ENCODE measurements at places on chromosomes 7 and 10.

- DNase-seq, result no peak
Measured at GRCh38 chr7:1738511-1738910, 68.4 kb downstream of the ELFN1 start.

- DNase-seq, result no peak
Measured at GRCh38 chr10:96453856-96454583, 59.7 kb downstream of the TLL2 start.

DNA sequence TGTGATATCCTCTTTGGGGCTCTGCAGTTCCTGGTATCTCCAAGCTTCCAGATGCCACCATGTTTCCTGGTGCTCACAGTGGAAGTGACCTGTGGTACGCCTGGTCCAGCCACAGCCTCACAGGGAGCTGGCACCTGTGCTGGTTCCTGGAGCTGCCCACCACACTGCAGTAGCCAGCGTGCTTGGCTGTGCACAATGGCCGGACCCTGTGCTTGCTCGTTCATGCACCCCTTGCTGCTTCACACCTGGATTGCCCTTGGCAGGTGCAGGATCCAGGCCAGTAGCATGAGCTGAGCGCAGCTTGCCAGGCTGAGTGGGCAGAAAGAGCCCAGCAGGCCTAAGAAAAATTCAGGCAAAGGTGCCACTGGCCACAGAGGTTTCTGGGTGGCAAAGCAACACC is 11.4 kb upstream of the ECHDC3 start:
- no peak for DNase-seq

GRCh38 chr10:52451817-52452216 is 137.7 kb downstream of the DKK1 start:
- no peak for DNase-seq

GRCh38 chr10:4748491-4749270 is 77.3 kb upstream of the AKR1E2 start:
- no peak for DNase-seq

DNA sequence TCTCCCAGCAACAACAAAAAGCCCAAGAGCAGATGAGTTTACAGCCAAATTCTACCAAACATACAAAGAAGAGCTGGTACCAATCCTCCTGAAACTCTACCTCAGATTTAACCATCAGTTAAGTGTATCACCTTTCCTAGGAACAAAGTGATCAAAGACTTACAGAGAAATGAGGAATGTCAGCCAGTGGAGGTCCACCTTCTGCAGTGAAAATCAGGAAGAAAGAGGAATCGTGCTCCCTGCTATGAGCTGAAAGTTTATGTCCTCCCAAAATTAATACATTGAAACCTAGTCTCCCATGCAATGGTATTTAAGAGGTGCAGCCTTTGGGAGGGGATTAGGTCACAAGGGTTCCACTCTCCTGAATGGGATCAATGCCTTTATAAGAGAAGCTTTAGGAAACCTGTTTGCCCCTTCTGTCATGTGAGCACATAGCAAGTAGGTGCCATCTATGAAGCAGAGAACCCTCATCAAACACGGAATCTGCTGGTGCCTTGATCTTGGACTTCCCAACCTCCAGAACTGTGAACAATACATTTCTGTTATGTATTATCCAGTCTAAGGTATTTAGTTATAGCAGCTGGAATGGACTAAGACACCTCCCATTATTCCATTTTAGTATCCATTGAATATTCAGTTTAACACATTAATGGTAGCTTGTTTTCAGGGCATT is 139.0 kb upstream of the FZD8 start:
- DNase-seq, result no peak

DNA sequence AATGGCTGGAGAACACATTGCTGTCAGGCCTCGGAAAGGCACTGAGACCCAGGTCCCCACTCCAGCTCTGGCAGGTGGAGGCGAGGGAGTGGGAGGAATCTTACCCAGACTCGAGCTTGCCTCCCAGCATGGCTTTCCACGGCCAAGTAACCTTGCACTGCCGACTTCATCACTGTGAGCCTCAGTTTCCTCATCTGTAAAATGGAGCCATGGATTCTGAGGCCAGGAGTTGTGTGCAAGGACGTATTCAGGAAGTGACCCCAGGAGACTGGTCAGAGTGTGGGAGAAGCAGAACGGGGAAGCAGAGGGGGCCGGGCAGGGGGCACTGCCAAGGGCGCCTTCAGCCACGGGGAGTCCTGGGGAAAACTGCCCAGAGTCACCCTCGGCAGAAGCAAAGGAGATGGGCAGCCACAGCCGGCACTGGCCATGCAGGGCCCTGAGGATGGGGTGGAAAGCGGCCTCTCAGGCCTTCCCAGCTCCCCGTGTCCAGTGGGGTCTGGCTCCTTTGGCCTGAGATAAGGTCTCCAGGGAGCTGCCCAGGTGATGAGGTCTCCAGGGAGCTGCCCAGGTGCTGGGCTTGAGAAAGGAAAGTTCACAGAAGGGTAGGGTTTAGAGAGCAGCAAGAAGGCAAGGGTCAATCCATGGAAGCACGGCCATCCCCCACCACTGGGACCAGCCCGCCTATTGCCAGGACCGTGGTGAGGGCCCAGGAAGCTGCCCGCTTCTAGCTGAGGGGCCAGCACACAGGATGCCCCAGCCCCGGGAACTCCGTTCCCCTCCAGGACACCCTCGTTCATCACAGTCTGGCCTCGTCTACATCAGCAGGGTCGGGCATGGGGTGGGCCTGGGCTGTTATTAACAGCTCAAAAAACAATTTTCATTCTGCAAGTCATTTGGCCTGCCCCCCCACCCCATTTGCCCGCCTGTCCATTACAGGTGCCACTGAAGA is 34.3 kb upstream of the EN2 start:
- DNase-seq, result no peak

- no peak for DNase-seq
Measured at GRCh38 chr10:71790749-71791440, 17.6 kb upstream of the VSIR start.

GRCh38 chr7:134452991-134453473 is 5.9 kb downstream of the AKR1B1 start:
- DNase-seq, result no peak

DNA sequence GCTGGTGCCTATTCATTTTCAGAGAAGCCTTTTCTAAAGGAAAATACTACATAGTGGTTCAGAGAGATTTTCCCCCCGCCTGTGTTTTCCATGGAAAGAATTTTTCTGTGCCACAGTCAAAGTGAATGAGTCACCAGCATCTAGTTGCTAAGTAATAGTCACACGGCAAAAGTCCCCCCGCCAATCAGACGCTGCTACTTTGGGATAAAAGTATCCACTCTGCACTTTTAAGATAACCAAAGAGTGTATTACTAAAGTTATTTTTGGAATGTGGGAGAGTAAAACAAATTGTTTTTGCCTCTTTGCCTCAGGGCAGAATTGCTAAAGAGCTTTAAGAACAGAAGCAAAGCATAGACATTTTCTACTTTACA is 23.5 kb downstream of the ABLIM1 start:
- DNase-seq, result no peak

DNA sequence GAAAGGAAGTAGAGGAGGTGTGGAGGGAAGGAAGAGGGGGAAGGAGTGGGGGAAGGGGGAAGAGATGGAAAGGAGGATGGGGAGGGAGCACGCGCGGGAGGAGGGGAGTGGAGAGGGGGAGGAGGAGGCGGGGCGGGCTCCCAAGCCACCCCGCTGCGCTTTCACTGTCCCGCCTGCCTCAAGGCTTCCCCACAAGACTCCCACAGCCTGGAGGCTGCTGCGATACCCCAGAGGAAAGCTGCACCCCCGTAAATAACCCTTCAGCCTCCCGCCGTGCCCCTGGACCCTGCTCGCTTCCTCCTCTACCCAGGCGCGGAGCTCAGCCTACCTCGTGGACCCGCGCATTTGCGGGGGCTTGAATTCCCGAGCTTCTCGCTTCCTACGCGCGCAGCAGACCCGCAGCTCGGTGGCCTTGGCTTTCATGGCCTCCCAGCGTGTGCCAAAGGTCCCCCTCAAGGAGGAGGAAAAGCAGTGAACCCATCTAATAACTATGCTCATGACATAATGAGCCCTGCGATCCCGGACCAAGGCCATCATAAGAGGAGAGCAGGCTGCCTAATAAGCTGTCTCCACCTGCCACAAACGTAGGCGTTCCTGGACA is at the start of gene C10orf67:
TSS of gene C10orf67 (minus strand) at position 557 of the 601 bp plus-strand sequence. CDS start at position 534, 23 bp downstream.
- no peak for DNase-seq

DNA sequence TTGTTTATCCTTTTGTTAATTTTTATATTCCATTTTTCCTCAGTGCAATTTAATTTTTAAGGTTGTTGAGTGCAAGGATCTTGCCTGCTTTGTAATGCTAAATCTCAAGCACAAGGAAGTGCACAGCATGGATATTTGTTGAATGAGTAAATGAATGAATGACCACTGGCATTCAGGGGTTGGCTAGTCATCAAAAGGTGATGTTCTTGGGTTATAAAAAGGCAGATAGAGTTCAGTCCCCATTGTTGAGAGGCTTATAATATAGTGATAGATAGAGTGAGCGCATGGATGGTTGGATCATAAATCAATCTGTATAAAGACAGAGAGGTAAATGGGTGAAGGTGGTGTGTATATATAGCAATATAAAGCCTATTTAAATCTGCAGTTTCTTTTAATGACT is 193.2 kb upstream of the KLF6 start:
- no peak for DNase-seq

DNA sequence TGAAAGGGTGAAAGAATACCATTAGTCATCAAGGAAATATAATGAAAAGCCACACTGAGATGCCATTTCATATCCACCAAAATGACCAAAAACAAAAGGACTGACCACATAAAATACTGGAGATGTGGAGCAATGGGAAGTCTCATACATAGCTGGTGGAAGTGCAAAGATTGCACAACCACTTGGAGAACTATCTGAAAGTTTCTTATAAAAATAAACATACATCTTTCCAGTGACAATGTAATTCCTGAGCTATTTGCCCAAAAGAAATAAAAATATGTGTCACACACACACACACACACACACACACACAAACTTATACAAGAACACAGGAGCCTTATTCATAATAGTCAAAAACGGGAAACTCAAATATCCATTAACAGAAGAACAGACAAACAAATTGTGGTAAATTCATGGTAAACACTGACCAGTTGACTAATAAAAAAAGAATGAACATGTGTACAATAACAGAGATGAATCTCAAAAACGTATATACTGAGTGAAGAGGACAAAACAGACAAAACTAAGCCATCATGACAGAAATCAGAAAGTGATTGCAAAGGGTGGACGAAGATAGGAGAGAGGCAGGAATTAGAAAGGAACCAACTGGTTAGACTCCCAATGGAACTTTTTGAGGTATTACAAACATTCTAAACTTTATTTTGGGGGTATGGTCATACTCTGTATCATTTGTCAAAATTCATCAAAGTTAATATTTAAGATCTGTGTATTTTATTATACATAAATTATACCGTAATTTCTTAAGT is 21.5 kb downstream of the WASL start:
- peak; percentile 46 for DNase-seq

DNA sequence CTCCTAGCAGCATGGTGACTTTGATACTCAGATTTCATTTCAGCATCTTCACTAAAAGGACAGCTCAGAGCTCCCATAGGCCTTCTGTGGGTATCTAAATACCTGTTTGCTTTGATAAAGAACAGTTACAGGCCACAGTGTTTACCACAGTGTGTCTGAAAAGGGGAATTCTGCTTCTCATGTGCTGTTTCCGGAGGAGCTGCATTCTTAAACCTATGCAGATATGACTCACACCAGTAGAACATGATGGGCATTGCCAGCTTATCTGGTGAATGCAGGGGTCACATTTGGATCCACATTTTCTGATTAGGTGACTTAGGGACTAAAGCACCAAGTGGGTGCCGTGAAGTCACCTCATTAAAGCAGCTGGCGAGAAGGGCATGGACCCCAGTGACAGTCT is 52.6 kb downstream of the TRRAP start:
- no peak for DNase-seq

GRCh38 chr10:44424298-44424697 is 39.4 kb upstream of the CXCL12 start:
- DNase-seq, result no peak

- DNase-seq, result no peak
Measured at GRCh38 chr7:28166982-28167715, 13.4 kb downstream of the JAZF1 start.

GRCh38 chr7:127586346-127586745 is 950 bp upstream of the GCC1 start:
- DNase-seq, result no peak

- DNase-seq, result peak; percentile 10
Measured at GRCh38 chr7:66013938-66014337, 31.9 kb upstream of the GUSB start.

- DNase-seq, result no peak
Measured at GRCh38 chr7:144812379-144813283, 23.2 kb downstream of the TPK1 start.

DNA sequence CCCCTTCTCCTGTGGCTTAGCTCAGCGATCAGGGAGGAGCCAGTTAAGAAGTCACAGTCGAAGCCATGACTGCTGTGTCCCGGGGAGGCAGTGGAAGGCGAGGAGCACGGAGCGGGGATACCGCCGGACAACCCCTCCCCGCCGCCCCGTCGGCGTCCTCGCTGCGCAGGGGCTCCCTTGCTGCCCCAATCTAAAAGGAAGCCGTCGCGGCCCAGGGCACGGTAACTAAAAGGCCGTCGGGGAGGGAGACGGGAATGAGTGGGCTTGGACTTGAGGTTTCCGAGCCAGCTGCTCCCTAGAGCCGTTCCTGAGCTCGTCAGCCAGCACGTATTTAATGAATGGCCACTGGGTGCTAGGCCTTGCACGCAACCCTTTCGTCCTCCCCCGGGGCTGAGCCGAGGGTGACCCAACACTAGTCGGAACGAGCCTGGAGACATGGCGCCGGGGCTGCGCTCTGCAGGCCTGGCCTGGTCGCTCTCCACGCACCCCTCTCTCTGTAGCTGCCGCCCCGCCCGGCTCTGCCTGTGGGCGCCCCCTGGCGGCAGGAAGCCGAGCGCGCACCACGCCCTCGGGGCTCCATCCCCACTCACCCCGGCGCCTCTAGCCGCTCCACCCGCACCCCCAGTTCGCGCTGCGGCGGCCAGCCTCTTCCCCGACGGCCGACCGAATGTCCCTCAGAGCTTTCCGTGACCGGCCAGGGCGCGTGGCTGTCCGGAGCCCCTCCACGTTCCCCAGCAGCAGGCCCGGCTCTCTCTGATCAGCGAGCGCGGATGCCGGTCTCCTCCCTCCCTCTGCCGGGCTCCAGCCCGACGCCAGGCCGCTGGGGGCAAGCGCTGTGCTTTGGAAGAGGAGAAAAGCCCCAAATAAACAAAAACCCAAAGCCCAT is 29.3 kb upstream of the KCNK18 start:
- DNase-seq, result no peak

DNA sequence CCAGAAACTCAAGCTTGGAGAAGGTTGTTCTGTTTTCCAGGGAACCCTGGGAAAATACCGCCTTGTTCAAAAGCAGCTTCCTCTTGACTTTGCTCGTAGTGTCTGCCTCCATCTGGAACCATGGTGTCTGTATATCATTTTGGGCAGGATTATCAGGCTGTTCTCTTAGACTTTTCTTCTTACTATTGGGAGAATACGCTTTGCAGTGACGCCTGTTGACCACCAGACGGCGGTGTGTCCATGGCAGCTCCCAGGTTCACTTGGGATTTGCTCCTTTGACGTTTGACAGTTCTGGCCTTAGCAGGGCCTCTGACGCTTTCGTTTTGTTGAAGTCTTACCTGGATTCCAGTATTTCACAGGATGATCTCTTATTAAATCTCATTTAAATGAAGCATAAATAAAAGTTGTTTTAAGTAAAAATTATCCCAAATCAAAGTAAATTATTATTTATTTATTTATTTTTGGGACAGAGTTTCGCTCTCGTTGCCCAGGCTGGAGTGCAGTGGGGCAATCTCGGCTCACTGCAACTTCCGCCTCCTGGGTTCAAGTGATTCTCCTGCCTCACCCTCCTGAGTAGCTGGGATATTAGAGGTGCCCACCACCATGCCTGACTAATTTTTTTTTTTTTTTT is 41.8 kb upstream of the GJD4 start:
- DNase-seq, result no peak

All from brain pericyte (primary cell).